Breast epithelium (tissue), 4 donors: ENCODE measurements at places on chromosomes 2 and 18.

DNA sequence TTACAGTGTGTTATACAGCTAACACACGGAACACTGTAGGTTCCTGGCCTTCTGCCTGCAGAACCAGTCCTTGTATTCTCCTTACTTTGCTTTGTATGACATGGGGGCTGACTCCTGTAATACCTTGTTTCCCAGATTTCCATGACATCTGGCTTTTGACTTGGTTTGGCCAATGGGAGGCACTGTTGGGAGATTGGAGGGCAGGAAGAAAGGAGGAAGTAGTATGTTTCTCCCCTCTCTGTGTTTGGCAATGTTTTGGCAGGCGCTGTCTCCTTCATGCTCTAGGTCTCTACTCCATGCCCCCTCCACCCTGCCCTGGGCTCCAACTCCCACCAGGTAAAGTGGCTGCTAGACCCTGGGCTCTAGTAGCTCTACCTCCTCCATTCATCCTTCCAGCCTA lies 331.1 kb upstream of the SLC14A2 start:
- no peak for DNase-seq

DNA sequence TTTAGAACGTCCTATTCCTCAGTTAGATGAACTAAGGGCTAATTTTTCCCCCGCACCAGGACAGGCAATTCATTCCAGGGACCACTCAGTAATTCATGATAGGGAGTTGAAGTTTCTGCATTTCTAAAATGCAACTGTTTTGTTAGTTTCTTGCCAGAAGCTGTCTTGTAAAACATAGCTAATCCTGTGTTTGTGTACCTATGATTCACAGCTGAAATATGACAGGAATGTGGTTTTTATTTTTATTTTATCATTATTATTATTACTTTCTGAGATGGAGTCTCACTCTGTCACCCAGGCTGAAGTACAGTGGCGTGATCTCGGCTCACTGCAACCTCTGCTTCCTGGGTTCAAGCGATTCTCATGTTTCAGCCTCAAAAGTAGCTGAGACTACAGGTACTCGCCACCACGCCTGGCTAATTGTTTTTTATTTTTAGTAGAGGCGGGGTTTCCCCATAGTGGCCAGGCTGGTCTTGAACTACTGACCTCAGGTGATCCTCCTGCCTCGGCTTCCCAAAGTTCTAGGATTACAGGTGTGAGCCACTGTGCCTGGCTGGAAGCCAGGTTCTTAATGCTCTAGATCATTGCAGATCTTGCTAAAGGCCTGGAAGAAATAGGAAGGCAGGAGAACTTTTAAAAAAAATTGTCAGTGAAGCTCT lies 154.8 kb upstream of the FHL2 start:
- DNase-seq = no peak

- no peak for DNase-seq
These were observed 687 bp upstream of the DSG3 start for GRCh38 chr18:31446854-31447253.

GRCh38 chr2:135913727-135914365 lies 37.6 kb upstream of the MCM6 start:
- DNase-seq = no peak

DNA sequence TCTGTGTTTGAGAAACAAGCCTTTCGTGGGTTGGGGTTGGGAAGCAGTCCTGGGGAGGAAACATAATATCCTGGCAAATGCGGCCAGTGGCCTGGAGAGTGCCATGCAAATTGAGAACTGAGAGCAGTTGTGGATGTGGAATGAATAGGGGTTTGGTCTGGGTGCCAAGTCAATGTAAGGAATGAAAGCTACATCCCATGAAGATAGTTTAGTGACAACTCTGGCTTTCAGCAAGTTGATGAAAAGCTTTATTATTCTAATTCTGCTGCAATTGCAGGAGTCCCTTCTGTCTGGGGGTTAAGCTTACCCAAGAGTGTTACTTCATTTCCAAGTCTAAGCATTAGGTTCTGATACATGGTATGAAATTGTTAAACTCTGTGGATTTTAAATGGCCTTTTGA lies 771.6 kb downstream of the DPP10 start:
- no peak for DNase-seq

- no peak for DNase-seq
These were observed 133.3 kb downstream of the DNAH6 start for GRCh38 chr2:84649487-84650142.

GRCh38 chr2:64105670-64106461 lies 38.4 kb downstream of the PELI1 start:
- DNase-seq = no peak

DNA sequence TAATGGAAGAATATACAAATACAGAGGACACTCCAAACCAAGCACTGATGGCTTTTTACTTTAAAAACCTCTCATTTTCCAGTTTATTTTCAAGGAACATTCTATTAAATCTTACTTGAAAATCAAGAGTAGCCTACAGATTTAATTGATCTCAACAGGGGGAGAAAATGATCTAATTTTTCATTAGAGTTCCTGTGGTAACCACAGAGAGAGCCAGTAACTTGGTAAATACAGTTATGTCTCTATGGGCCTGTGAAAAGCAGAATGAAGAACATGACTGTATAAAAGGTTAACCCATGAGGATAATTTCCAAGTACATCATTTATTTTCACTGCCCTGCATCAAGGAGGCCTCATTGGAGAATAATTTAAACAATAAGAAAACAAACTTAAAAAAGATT lies 39.8 kb upstream of the ITPRID2 start:
- DNase-seq = no peak

DNA sequence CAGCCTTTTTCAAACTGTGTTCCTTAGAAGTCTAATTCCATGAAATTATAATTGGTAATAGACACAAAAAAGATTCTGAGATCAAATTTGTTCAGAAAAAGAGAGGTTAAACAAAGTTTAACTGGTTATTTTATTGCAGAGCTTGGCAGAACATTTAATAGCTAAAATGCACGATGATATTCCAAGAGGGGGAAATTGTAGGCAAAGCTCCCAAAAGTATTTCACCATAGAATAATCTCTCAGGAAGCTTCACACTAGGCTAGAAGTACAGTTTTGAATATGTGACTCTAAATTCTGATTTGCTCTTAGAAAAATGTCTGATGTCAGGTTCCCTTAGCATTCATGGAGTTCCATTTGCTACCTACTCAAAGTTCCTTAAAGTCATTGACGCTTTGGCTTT lies 292.4 kb upstream of the SETBP1 start:
- DNase-seq = no peak

- no peak for DNase-seq
These were observed 65.3 kb downstream of the TNS1 start for GRCh38 chr2:217937446-217937845.

DNA sequence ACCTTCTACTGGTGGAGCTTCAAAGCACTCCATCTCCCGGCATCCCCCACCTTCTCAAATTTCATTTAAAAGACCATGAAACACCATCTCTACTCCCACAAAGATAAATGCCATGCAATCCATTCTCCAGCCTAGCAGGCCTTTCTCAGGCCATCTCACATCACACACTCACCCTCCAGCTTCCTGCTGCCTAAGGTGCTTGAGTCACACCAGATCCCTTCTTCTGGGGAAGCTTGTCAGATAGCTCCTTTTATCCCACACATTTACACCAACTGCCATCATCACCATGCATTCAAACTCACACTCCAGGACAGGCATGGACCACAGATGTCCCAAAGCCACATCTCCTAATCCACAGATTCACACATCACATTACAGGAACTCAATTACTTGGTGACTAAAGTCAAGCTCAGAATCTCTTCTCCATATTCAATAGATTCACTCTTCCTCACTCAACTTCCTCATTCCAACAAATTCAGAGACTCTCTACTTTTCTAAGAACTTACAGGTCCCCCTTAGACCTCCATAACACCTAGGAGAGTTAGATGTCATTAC lies 292.5 kb downstream of the TNS1 start:
- DNase-seq = no peak

GRCh38 chr2:207390302-207391095 lies 139.3 kb upstream of the CREB1 start:
- DNase-seq = no peak

GRCh38 chr2:205882806-205883425 lies 200.6 kb downstream of the NRP2 start:
- no peak for DNase-seq

- DNase-seq = no peak
These were observed 135.7 kb upstream of the TMEM200C start for GRCh38 chr18:6031002-6031401.

DNA sequence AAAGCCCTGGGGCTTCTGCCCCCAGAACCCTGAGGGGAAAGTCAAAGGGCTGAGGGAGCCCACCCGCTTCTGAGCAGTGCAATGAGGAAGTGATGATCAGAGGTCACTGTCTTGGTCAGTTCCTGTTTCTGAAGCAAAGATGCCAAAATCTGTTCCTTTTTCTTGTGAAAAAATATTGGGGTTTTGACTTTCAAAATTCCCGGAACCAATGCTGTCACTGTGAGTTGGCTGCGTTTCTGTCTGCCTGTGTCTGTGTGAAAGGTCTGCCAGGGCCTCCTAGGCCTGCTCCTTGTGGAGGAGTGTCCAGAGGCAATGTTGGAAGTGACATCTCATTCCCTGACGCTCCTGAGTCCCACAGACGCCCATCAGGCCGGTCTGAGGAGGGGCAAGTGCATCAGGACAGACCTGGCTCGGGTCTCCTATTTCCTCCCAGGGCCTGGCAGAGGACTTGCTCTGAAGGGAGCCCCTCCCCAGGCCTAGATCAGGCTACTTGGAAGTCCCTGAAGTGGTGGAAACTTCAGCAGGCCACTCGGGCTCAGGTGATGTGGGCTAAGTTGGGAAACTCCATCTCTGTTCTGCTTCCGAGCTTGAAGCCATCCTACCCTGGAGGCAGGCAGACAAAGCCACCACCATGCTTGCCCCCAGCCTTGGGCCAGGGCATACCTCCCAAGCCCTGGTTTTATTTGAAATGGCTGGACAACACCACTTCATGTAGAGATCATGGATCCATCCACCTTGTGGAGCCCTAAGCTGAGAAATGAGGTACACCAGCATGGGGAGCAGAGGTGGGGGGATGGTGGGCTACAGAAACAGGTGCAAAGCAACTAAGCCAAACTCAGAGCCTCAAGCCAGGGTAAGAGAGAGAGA lies 51.0 kb downstream of the PKDCC start:
- no peak for DNase-seq

- no peak for DNase-seq
These were observed 1.2 kb downstream of the SFT2D3 start for GRCh38 chr2:127702395-127703009.

DNA sequence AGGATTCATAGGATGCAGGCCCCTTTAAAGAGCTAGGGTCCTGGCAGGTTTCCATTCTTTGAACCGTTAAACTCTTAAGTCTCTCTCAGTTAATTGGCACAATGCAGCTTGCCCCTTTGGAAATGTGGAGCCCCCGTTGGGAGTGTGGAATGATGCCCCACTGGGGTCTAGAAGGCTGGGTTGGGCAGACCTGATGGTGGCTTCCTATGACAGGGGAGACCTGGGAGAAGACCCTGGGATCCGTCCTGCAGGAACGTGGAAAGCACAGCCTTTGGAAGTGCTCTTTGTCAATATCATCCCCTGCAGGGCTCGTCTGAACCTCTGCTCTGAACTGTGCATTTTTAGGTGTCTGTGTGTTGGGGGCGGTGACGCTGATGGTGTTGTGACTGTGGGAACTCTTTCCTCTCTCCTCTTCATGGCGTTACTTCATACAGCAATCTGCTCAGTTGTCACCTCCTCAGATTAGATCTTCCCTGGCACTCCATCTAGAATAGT lies 190.6 kb downstream of the MYCN start:
- DNase-seq = no peak

- no peak for DNase-seq
These were observed 22.0 kb upstream of the TGIF1 start for GRCh38 chr18:3427944-3428343.

DNA sequence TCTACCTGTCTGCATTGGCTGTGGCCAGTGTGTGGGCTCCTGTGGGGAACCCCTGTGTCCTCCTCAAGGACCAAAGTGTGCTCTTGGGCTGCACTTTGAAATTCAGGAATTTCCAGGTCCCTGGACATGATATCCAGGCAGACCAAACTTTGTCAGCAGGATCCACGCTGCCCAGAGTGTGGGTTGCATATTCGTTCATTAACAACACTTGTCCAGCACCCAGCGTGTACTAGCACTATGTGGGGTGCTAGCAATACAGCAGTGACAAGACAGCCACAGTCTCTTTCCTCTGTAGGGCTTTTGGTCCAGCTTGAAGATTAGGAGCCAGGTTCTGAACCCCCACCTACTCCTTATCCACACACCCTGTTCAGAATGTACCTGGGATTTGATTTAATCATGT lies 304.5 kb downstream of the ZNF521 start:
- no peak for DNase-seq

DNA sequence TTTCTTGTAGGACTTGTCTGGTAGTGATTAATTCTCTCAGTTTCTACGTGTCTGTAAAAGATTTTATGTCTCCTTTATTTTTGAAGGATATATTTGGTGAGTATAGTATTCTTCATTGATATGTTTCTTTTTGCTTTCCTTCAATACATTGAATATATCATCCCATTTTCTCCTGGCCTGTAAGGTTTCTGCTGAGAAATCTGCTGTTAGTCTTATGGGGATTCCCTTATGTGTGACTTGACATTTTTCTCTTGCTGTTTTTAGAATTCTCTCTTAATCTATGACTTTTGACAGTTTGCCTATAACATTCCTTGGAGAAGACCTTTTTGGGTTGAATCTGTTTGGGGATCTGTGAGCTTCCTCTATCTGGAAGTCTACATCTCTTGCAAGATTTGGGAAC lies 281.0 kb upstream of the MEIS1 start:
- no peak for DNase-seq

DNA sequence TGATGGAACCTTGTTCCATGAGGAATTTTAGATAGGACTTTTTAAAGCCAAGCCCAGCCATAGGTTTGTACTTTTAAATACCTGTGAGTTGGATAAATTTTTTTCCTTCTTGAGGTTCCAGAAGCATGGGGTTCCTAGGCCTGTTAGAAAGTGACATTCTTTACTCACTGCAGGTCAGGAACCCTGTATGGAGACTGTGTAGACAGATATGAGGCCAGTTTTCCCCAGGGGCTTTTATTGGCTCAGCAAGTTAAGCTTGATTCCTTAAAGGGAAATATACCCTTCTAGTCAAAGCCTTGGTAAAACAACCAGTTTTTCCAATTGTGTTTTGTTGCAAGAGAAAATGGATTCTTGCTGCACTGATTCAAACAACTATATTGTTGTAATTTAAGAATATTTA lies 38.4 kb upstream of the GMCL1 start:
- no peak for DNase-seq

DNA sequence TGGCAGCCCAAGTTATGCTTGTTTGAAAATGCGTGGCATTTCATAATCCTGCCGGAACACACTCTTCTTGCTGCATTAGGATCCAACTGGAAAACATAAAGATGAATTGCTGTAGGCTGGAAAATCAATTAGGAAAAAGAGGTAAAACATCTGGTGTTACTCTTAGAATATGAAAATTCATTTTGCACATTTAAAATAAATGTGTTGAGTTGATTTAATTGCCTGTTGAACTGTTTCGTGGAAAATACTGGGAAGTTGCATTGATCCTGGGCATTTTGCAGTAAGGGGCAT lies 4.1 kb downstream of the RHOB start:
- DNase-seq = no peak
